ENCODE measurements at places on chromosomes 5 and 9.

DNA sequence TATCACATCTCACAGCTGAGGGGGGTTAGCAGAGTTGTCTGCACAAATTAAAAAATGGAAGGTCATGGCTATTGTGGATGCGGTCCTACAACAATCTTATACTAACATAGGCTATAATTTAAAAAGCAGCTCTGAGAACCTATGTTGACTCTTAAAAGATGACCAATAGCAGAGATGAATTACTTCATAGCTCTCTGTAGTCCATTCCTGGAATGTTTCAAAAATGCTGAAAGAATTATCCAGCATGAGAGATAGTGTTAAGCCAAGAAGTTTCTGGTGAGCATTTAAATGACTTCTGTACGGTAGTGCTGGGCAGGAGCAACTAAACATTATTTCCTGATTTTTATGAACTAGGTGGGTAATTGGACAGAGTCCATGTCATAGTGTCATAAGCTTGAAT is 218.2 kb upstream of the NUDT12 start:
- DNase-seq: no peak

GRCh38 chr9:84456527-84456926 is 116.0 kb upstream of the SLC28A3 start:
- DNase-seq: no peak

- no peak for DNase-seq
These were observed 41.4 kb downstream of the PUM3 start for GRCh38 chr9:2802494-2802921.

DNA sequence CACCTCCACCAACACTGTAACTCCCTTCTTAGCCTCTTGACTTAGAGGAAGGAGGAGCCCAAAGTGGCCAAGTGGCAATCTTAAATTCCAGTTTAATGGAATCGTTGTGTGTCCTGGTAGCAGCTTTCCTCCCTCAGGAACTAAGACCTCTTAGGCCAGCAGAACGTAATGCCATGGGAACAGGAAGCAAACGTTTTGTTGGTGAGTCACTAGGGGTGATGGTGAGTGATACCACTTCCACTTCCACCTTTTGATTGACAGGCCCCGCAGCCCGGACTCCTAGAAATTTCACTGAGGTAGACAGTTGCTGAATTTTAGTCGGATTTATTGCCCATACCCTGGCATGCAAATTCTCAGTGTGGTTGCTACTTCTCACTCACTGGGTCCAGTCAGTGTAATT is 94.2 kb upstream of the FBN2 start:
- no peak for DNase-seq

- no peak for DNase-seq
These were observed 705.6 kb downstream of the SEMA5A start for GRCh38 chr5:8840237-8840636.

DNA sequence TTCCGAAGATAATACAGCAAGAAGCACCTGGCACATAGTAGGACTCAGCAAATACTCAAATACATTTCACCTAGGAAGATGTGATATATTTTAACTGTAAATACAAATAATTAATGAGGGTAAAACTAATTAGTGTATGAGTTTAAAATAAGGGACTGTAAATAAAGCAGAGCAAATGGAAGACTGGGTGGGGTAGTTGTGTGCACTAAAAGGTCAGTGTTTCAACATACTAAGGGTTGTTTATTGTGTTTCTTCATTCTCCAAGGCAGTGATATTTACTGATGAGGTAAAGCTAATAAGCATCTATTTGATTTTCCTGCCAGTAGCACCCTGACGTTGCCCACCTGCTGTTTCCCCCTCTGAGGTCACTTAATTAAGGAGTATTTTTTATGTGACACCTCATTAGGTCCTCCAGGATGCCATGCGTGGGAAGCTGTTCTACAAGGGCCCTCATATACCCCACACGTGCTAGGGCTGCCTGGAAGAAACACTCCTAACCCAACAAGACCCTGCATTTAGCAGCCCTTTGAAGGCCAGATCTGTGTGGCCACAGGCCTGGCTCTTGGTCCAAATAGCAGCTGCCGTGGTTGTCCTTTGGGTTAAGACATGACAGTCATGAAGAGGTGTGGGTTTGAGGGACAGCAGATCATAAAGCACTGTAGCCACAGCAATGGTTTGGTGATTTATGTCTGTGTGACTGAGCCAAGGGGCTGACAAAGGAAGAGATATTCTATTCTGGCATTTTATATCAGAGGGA is 97.5 kb upstream of the RPS23 start:
- no peak for DNase-seq

DNA sequence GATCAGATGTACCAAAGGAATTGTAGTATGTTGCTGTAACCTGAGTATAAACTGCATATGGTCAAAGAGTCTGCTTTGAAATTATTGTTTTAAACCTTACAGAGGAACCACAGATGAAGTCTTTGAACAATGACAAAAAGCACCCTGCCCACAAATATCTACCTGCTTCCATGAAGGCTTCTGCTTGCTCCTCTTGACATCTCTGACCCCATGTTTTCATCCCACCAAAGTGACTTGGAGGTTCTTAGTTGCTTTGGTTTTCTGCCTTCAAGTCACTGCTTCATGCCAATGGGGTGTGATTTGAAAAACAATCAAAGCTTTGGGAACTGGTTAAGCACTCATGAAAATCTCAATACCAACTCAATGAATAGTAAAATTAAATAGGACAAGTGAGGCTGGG is 194.6 kb upstream of the ACTBL2 start:
- no peak for DNase-seq

GRCh38 chr5:77397686-77398292 is 94.3 kb downstream of the WDR41 start:
- DNase-seq: no peak

Data from NCI-H524 (cell line).